RPMI7951 (cell line): ENCODE measurements at places on chromosomes 11 and 22. TPM values are rescaled to one million over a fixed set of nuclear protein-coding genes. Genes with fewer than 3 reads are reported as not detected.

NOX4 gene
- total RNA-seq, result 0.24 and 2.1 TPM in 2 replicates

INPP5J gene
- 0.12 and 0.29 TPM in 2 replicates for total RNA-seq

DNHD1 gene
- total RNA-seq, result 1.5 and 1.7 TPM in 2 replicates

LMNTD2 gene
- 0.24 and 0.29 TPM in 2 replicates for total RNA-seq

OR51E2 gene
- not detected in 2 replicates for total RNA-seq

ISX gene
- not detected in 2 replicates for total RNA-seq

ARHGAP8 gene
- total RNA-seq, result not detected in 2 replicates

GRCh38 chr11:115390441-115390840, 113.8 kb downstream of the CADM1 start:
- no peak for DNase-seq

DNA sequence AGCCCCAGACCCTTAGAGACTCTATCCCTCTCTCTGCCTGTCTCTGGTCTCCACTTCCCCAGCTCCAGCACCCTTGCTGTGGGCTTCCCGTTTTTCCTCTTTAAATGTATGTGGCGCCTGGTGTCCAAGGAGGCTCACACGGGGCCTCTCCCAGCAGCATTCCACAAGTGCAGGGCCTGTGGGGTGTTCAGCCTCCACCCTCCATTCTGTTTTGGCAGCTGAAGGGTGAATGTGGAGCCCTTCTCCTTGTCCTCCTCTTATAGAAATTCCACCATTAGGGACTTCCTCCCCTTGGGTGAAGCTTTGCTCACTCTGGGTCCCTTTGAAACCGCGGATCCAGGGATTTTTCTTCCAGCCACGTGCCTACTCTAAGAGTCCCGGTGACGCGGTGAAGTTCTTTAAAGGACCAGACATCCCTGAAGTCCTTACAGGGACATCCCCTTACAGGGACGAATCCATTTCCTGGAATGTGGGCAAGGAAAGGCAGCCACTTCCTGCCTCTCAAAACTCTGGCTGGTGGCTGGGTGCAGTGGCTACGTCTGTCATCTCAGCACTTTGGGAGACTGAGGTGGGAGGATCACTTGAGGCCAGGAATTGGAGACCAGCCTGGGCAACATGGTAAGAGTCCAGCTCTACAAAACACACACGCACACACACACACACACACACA, 1.6 kb upstream of the TSPAN18 start:
- peak; percentile 37 for DNase-seq

GRCh38 chr22:27752771-27753170, 48.8 kb downstream of the MN1 start:
- DNase-seq, result peak; percentile 81

DNA sequence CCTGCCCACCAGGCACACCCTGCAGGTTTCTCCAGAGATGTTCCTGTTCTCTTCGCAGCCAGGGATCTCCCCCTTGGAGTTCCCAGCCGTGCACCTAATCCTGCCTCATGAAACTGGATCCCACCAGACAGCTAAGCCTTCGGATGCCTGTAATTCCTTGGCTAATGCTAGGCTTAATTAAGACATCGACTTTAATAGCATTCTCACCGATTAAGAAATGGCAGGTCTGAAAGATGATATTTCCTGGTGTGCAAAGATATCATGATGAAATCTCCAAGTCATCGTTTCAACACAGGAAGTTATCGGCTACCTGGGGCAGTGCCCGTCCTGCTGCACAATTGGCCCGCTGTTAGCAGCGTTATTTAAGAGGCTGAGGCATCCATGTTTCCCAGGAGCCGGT, 41.5 kb upstream of the CCND1 start:
- DNase-seq, result no peak

- no peak for DNase-seq
These were observed 34.9 kb downstream of the TRAF6 start for GRCh38 chr11:36475192-36475591.

DNA sequence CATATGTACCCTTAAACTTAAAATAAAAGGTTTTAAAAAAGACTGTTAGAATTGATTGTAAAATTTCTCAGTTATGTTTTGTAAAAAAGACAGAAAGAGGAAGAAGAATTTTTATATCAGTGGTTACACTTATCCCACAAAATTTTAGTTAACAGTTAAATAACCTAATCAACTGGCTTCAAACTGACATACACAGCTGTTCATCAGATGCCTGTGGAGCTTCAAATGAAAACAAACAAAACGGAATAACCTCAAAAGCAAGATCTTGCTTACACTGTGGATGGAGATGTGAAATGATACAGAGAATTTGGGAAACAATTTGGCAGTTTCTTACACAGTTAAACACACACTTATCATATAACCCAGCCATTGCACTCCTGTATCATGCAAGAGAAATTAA, 521.0 kb downstream of the ETS1 start:
- no peak for DNase-seq

- no peak for DNase-seq
These were observed 412.7 kb downstream of the SOX6 start for GRCh38 chr11:15943418-15944197.

DNA sequence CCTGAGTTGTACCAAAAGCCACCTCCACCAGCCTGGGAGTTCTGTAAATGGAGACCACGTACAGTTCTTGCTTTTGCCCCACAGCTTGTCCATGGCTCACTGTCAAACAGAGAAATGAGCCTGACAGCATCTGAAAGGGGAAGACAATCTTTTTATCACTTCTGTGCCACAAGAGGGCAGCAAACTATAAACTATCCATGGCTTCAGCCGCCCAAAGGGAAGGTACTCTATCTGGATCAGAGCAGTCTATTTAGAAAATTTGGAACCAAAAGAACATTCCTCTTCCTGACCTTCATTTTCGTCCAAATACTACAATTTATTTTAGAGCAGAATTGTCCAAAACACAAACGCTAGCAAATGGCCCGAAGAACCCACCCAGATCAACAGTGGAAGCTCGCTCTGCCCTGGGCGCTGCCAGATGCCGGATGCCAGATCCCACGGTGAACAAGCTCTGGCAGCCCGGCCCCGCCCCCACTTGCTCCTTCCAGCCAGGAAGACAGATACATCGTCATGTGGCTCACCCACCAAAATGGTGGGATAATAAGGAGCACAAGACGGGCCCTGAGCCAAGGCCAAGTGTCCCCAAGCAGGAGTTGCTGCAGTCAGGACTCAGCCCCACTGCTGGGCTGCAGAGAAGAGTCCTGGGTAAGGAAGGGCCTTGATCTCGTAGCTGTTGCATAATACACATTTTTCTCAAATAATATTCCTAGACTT, 23.9 kb upstream of the SCGB1A1 start:
- peak; percentile 81 for DNase-seq

DNA sequence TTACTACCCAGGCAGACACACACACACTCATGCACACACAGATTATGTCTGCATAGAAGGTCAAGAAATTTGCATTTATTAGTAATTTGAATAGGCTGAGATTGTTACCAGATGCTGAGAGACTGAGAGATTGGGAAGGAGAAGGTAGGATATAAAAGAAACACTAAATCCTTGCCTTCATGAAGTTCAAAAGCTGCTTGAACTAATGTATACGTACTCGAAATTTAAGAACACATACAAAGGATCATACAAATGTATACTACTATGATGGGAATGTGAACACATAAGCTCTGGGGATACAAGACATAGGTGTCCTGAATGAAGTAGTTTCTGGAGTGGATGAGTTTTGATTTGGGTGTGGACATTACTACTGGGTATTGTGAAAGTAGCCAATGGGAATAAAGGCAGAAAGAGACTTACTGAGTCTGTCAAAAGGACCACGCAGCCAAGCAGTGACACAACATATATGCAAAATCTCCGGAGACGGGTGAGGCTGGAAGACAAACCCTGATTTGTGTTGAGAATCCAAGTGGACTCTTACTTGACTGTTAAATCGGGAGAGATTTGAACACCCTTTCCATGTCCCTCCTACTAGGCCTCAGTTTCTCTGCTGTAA, 7.3 kb upstream of the PKNOX2 start:
- DNase-seq, result no peak
